ENCODE measurements at places on chromosomes 6 and 20. TPM values are rescaled to one million over a fixed set of nuclear protein-coding genes. Genes with fewer than 3 reads are reported as not detected.

Gene MYBL2
- 8.1 TPM for total RNA-seq

Gene DEFB132
- not detected for total RNA-seq

Gene VNN1
- total RNA-seq = not detected

Gene PXMP4
- total RNA-seq = 5.9 TPM

Gene TBC1D32
- total RNA-seq = 14.2 TPM
